Stimulated activated CD4-positive, alpha-beta T cell treated with anti-CD3 and anti-CD28 coated beads, Interleukin-1b, Interleukin-23, amount 100 ng/mL, for 1 hour (primary cell): ENCODE measurements at places on chromosomes 13 and 19.

- no peak for DNase-seq
These were observed 1.4 kb upstream of the ZNF584 start for GRCh38 chr19:58406818-58407657.

DNA sequence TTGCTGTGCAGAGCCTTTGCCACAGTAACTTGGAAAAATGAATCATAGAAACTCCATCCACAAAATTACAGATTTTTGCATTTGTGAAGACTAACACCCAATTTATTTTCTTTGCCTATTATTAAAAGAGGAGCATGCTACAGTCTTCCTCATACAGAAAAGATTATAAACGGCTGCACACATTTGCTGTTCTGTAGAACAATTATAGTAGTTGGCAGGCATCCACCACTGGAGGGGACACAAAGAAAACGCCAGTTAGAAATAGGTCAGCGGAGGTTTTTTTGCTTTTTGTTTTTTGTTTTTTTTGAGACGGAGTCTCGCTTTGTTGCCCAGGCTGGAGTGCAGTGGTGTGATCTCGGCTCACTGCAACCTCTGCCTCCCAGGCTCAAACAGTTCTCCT lies 51.6 kb downstream of the SACS start:
- no peak for DNase-seq

DNA sequence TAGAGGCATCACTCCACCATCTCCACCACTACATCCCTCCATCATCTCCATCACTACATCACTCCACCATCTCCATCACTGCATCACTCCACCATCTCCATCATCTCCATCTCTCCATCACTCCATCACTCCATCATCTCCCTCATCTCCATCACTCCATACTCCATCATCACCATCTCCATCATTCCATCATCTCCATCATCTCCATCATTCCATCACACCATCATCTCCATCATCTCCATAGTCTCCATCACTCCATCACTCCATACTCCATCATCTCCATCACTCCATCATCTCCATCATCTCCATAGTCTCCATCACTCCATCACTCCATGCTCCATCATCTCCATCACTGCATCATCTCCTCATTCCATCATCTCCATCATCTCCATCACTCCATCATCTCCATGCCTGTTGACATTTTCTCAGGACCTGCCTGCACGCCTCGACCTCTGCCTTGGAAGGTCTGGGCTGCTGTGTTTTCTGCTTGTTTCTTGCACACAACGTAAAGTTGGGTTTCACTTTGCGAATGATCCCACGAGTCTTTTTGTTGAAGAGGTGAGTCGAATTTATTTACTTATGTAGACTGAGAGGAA lies 21.2 kb upstream of the RASA3 start:
- no peak for DNase-seq

GRCh38 chr19:4196009-4196408 lies 13.5 kb downstream of the ANKRD24 start:
- DNase-seq, result no peak

DNA sequence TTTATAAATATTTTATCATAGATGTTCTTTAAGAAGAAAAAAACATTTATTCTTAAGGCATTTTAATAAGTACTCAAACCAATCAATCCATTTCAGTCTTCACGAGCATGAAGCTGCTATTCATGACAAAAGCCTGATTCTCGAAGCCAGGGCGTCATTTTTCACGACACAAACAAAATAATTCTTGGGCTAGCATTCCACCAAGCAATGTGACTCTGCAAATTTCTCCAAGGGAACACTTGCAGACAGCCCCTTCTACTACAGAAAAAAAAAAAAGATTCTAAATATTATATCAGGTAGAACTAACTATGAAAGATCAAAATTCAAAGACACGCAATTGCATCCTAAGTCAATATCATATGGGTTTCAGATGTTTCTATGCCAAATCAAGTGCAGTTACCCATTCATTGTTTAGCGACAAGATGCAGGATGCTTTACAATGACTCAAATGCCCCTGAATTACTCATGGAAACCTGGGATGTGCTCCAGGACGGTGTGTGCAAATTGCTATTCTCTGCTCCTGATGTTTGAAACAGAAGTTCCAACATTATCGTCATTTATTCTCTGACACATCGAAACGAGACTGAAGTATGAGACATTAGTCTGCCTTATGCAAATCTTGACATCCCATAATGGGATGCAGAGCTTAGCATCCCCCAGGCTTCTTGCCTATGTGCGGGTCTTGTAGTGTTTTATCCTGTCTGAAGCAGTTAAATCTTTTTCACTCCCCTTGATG lies 517.7 kb downstream of the MYO16 start:
- no peak for DNase-seq
